ENCODE measurements at places on chromosomes 3 and 15.
A peak's percentile ranks its signal among the peaks of the same experiment; 100 is the strongest.

GRCh38 chr3:32157600-32158264 is 51.3 kb downstream of the GPD1L start:
- DNase-seq = no peak

- no peak for DNase-seq
Observed at GRCh38 chr3:34783876-34784275, 855.4 kb upstream of the ARPP21 start.

- DNase-seq = no peak
Observed at GRCh38 chr3:189841473-189842205, 210.4 kb downstream of the TP63 start.

DNA sequence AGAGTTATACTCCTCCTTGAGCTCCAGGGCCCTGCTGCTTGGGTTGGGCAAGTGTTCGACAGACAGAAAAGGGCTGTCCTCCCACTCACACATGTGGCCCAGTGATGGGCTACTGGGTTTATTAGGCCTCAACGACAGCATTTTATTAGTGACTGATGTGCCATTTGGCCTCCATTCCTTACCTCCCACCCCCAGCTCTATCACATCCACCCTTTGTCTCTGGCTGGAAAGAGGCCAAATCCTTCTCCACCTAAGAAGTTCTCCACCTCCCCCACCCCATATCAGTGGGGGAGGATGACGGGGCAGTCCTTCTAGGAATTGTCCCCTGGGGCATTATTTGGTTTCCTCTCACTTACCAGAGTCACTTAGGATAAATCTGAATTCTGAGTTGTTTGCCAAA is 57.1 kb upstream of the WNT5A start:
- DNase-seq = no peak

GRCh38 chr3:130905551-130905950 is 11.7 kb downstream of the ATP2C1 start:
- no peak for DNase-seq

DNA sequence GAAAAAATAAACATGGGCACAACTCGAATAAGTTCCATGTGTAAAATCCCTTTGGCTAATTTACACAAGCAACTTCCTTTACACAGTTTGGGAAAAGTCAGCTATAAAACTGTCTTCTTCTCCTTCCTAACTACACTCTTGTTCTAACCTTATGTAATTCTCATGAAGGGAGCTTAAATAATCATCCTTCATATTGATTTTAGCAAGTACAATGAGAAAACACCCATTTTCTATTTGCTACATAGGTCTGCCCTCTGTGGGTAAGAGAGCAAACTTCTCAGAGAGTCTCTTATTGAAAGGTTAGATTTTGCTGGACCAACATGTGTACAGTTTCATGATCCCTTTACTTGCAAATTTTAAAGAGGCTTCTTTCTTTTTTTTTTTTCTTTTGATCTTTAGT is 398.5 kb downstream of the ROBO1 start:
- no peak for DNase-seq

DNA sequence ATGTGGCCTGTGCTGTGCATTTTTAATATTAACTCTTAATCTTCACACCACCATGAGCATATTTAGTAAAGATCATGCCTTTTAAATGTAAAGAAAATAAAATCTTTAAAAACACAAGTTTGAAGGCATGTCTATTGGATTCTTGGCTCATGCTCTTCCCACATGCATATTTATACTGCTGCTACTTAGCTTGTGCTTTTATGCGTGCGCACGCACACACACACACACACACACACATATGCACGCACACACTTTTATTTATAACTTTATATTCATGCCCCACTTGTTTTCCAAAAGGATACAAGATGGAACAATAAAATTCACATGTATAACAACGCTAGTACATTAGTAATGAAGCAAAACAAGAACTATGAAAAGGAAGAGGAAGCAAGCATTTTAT is 36.1 kb upstream of the ZPLD1 start:
- no peak for DNase-seq

DNA sequence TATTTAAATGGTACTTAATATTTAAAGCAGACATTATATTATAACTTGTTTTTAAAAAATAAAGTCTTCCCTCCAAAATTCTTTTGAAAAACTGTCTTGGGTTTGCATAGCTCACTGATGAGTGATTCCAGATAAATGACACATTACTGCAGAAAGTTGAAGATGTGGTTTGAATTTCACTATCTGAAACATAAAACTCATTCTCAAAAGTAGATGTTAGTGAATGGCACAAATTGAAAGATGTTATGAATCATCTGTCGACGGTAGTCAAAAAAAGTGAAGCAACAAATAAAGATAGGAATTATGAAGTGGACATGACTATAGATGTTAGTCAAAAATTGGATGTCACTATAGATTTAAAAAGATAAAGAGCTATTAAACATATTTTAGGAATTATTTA is 280.5 kb downstream of the GAP43 start:
- no peak for DNase-seq

GRCh38 chr3:28207000-28207733 is 34.3 kb upstream of the CMC1 start:
- DNase-seq = no peak

DNA sequence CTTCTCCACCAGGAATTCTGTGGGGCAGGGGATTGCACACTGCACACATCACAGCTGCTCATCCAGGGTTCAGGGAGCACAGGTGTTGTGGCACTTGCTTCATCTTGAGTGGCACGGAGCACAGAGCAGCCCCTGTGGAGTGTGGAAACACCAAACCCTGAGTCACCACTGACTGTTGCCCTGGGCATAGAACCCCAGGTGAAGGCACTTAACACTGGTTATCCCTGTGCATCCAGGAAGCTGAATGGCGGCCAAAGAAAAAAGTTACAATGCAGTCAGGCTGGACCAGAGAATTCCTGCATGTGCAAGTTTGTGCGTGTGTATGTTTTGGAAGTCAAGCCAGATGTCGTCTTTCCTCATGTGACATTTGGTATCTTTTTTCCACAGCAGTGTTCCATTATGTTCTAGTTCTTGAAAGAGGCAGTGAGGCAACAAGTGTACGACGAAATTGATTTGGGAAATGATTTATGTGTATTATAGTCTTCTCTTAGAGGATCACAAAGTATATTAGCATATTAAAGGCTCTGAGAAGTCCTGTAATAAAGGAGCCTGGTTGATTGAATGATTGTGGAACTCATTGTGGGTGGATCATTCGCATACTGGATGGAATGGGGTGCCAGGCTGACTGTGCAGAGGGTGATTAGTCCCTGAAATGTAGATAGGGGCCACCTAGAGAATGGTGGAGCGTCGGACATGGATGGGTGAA is 292.3 kb downstream of the TLE3 start:
- no peak for DNase-seq

GRCh38 chr3:55207744-55208143 is 279.4 kb downstream of the WNT5A start:
- no peak for DNase-seq

DNA sequence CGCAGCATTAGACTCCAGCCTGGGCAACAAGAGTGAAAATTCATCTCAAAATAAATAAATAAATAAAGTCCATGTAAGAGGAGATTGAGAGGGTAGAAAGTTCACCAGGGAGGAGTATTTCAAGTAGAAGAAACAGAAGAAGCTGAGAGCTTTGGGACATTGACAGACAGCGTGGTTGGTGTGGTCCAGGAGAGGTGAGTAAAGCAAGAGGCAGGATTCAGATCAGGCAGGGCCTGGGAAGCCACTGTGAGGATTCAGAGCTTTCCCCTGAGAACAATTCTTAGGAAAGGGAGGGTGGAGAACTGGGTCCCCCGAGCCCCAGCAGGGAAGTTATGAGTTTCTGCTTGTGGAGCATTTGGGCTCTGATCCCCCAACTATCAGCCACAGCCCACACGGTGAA is 54.2 kb upstream of the AMOTL2 start:
- no peak for DNase-seq

DNA sequence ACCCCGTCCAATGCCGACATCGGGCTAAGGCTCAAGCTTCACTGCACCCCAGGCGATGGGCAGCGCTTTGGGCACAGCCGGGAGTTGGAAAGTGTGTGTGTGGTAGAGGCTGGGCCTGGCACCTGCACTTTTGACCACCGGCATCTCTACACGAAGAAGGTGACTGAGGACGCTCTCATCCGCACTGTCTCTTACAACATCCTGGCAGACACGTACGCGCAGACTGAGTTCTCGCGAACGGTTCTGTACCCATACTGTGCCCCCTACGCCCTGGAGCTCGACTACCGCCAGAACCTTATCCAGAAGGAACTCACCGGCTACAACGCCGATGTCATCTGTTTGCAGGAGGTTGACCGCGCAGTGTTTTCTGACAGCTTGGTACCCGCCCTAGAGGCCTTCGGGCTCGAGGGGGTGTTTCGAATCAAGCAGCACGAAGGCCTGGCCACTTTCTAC is 1.0 kb downstream of the PDE12 start:
- DNase-seq = peak; percentile 24

GRCh38 chr3:151434151-151434890 is 26.5 kb downstream of the IGSF10 start:
- no peak for DNase-seq

- no peak for DNase-seq
Observed at GRCh38 chr3:171375666-171376595, 84.3 kb downstream of the TNIK start.

- no peak for DNase-seq
Observed at GRCh38 chr3:48222616-48223513, at the start of gene CAMP. Gene CAMP (plus strand): TSS chr3:48223495. CDS start chr3:48223512, 17 bp downstream.

- DNase-seq = no peak
Observed at GRCh38 chr3:66629150-66629981, 128.5 kb upstream of the LRIG1 start.

DNA sequence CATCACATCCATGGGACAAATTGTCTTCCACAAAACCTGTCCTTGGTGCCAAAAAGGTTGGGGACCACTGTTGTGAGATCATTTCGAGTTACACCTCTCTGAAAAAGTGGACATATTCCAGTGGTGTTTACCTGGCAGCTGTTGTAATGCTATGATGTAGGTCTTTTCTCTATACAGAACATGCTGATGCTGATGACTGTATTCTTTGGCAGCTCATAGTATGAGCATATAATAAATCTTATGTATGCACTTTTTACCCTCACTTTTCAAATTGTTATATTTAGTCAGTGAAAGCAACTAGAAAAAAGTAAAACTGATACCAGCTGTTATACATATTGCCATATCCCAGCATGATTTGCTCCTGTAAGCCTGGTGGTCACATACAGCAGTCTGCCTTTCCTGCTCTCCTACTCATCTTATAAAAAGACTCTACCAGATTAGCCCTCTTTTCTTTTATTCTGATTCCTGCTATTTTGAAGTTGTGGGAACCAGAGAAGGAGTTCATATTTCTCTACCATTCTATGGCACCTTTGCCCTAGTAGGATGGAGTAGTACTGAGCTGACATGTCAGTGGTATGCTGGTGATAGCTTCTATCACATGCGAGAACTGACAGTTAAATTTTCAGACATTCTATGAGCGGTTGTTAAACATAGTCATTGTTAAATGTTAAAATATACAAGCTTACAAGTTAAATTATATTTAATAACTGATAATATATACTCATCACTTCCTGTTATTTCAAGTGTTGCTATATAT is 128.7 kb downstream of the FNDC3B start:
- DNase-seq = no peak

GRCh38 chr3:71285086-71285485 is 298.4 kb downstream of the FOXP1 start:
- no peak for DNase-seq

GRCh38 chr3:60708191-60708975 is 542.9 kb downstream of the FHIT start:
- no peak for DNase-seq

DNA sequence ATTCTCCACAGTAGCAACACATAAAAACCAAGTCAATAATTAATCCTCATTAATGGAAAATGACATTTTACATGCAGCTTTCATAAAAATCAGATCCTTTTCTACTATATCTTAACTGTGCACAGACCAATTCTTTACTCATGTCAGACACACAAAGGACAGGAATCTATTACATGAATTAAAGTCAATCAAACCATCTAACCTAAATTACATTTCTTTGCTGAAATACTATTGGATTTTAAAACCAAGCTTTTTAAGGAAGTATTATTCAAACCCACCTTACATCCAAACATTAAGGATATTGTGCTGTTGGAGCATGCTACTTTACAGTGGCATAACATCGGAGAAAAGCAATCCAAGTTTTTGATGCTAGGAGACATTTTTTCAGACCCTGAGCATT is 72.8 kb downstream of the DLG1 start:
- no peak for DNase-seq

Measured in stimulated activated CD4-positive, alpha-beta T cell treated with anti-CD3 and anti-CD28 coated beads, Interleukin-15, amount 100 ng/mL, for 48 hours (primary cell).